CD4-positive, alpha-beta T cell treated with Interleukin-17A for 1 hour (primary cell): ENCODE measurements at places on chromosomes 12 and 14.
A peak's percentile ranks its signal among the peaks of the same experiment; 100 is the strongest.

DNA sequence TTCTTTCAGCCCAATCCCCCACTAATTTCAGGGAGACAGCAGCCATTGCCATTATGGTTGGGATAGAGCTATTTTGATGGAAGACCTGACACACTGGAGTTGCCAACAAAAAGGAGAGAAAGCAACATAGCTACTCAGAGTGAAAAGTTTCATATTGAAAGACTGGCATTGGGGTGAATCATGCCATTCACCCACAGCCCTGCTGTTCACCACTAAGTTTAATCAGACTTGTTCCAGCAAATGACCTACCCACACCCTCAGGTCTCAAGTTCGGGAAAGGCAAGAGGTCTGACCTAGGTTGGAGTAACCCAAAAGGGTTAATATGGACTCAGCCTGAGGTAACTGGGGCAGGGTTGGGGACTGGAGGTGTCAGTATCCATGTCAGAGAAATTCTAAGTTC lies 169.2 kb downstream of the PAWR start:
- DNase-seq: no peak

DNA sequence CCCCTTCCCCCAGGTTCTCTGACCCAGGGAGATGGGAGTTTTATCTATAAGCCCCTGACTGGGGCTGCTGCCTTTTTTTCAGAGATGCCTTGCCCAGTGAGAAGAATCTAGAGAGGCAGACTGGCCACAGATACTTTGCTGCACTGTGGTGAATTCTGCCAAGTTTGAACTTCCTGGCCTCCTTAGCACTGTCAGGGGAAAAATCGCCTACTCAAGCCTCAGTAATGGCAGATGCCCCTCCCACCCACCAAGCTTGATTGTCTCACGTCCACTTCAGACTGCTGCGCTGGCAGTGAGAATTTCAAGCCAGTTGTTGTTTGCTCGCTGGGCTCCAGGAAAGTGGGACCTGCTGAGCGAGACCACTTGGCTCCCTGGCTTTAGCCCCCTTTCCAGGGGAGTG lies 31.7 kb downstream of the KLRK1 start:
- DNase-seq: no peak

DNA sequence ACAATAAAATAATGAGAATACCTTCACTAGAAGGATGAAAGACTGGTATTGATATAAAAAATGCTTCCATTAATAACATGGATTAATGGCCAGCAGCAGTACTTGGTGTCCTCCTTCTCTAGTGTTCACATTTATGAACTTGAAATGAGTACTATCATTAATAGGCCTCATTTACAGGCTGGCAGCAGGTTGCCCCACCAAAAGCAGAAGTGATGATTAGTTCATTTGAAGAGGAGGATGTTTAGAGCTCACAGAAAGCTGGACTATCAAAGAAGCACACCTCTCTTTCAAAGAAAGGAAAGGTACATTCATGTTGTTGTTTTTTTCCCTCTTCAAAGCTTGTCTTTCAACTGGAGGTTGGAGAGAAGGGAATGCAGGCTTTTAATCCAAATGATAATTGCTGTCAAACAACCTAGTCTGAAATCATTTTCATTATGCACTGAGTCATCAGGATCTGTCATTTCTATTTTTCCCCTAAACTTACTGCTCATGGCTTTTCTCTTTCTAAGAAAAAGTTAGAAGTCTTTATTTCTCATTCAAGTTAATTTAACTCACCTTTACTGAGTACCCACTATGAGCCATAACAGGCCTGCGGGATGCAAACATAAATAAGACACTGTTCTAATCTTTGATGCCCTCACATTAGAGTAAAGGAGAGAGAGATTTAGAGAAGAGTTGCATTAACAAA lies 157.9 kb upstream of the GRIP1 start:
- no peak for DNase-seq

DNA sequence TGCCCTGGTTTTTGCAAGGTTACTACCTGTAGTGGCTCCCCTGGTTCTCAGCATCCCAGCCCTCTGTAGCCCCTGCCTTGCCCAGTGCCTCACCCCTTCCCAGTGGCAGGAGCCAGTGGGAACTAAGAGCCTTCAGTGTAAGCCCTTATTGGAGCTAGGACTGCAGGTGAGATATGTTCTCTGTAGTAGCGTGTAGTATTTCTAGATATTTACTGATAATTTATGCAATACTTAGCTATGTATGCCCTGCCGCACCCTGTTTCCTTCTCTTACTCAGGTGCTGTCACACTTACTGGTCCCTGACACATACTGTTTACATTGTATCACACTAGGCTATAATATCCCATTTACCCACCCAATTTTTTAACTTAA lies 3.6 kb downstream of the BMAL2 start:
- no peak for DNase-seq

DNA sequence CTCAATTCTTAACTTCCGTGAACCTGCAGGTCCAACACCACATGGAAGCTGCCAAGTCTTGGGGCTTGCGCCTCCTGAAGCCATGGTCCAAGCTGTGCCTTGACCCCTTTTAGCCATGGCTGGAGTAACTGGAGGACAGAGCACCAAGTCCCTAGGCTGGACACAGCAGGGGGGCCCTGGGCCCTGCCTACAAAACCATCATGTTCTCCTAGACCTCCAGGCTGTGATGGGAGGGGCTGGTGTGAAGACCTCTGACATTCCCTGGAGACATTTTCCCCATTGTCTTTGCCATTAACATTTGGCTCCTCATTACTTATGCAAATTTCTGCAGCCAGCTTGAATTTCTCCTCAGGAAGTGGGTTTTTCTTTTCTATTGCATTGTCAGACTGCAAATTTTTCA lies 570.1 kb downstream of the FSCB start:
- DNase-seq: no peak

- no peak for DNase-seq
Observed at GRCh38 chr12:104747330-104747729, 210.8 kb downstream of the SLC41A2 start.

DNA sequence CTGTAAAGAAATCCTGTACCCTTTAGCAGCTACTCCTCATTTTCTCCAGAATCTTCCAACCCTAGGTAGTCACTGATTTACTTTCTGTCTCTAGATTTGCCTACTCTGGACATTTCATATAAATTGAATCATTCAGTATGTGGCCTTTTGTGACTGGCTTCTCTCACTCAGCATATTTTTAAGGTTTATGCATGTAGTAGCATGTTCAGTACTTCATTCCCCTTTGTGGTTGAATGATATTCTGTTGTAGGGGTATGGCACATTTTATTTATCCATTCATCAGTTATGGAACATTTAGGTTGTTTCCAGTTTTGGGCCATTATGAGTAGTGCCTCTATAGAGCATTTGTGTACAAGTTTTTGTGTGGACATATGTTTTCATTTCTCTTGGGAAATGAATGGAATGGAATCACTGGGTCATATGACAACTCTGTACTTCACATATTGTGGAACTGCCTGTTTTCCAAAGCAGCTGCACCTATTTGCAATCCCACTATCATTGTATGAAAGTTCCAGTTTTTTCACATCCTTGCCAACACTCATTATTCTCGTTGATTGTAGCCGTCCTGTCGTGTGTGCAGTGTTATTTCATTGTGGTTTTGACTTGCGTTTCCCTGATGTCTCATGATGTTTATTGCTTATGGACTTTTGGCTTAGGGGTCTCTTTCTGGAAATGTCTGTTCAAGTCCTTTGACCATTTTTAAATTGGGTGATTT lies 57.2 kb downstream of the ATF7IP start:
- DNase-seq: no peak

- no peak for DNase-seq
Observed at GRCh38 chr12:14279845-14280244, 85.6 kb upstream of the ATF7IP start.

GRCh38 chr14:48725051-48725734 lies 861.0 kb downstream of the RPS29 start:
- no peak for DNase-seq

DNA sequence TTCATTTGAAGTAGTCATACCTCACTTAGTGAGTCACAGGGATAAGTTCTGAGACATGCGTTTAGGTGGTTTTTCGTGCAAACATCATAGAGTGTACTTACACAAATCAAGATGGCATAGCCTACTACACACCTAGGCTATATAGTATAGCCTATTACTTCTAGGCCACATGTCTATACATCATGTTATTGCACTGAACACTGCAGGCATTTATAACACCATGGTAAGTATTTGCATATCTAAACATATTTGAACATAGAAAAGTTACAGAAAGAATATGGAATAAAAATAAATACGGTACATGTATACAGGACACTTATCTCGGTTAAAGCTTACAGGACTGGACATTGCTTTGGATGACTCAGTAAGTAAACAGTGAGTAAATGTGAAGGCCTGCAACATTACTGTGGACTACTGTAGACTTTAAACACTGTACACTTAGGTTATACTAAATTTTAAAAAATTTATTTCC lies 670.6 kb downstream of the SLC16A7 start:
- DNase-seq: no peak

- peak; percentile 59 for DNase-seq
Observed at GRCh38 chr14:101839236-101839635, 77.7 kb downstream of the PPP2R5C start.

DNA sequence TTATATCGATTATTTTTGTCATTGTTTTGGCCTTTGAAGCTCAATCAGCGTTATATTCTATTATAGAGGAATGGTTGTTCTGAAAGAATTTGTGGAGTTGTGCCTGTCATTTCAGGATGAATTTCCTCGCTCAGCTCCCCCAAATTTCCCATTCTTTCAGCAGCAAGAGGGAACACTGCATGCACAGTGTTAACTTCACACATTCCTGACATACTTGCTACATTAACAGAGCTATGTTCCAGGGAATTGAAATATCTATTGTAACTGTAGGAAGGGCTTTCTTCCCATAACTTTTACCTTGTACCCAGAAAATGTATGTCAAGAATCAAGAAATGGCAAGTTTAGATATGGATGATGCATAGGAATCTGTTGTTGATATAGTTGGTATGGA lies 379.0 kb downstream of the LRIG3 start:
- no peak for DNase-seq

DNA sequence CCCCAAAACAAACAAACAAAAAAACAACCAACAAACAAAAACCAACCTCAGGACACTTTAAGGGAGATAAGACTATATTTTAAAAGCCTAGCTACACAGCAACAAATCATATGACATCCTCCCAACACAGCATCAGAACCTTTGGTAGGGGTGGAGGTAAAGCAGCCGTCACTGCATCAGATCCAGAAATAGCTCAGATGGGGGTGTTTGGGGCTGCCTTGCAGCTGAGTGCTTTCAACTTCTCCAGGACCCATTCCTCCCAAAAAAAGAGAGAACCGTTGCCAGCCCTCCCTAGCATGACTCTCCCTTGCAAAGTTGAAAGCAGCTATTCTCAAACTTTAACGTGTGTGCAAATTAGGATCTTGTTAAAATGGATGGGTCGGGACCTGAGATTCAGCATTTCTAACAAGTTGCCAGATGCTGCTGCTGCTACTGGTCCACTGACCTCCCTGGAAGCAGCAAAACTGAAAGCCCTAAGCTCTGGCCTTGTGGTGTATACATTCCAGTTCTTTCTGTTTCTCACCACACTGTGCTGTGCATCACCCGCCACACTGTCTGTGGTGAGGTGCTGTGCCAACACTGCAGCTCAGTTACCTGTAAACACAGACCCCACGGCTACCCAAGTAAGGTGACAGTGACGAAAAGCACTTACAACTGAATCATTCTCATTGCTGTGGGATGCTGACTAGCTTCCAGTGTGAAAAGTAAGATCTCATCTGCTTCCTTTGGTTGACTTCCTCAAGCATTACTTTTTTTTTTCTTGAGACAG lies 54.0 kb downstream of the SLC38A1 start:
- DNase-seq: peak; percentile 93

DNA sequence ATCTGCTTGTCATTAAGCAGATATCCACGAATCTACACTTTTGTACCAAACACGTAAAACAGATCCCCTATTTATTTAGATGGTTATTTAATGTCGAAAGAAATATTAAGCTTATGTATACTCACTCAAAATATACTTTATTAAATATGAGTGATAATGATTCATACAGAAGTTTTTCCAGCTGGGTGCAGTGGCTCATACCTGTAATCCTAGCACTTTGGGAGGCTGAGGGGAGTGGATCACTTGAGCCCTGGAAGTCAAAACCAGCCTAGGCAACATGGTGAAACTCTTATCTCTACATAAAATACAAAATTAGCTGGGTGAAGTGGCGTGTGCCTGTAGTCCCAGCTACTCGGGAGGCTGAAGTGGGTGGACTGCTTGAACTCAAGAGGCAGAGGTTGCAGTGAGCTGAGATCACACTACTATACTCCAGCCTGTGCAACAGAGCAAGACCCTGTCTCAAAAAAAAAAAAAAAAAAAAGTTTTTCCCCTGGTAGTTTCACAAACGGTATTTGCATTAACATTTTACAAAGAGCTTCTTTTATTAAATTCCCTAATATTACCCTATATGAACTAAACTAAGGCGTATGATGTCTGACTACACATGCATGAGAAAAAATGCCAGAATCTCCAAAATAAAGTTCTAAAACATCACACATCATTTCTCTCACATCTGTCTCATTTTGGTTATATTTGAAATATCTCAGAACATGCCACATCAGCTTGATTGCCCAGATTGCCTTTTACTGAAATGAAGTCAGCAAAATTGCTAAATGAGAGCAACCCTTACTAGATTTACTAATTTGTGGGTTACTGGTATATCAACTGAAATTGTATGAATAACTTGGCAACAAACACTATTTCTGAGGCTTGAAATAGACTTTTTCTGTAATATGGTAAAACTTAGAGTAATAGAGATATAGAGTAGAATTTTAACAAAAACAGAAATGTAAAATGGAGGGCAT lies 74.9 kb downstream of the PAWR start:
- no peak for DNase-seq

DNA sequence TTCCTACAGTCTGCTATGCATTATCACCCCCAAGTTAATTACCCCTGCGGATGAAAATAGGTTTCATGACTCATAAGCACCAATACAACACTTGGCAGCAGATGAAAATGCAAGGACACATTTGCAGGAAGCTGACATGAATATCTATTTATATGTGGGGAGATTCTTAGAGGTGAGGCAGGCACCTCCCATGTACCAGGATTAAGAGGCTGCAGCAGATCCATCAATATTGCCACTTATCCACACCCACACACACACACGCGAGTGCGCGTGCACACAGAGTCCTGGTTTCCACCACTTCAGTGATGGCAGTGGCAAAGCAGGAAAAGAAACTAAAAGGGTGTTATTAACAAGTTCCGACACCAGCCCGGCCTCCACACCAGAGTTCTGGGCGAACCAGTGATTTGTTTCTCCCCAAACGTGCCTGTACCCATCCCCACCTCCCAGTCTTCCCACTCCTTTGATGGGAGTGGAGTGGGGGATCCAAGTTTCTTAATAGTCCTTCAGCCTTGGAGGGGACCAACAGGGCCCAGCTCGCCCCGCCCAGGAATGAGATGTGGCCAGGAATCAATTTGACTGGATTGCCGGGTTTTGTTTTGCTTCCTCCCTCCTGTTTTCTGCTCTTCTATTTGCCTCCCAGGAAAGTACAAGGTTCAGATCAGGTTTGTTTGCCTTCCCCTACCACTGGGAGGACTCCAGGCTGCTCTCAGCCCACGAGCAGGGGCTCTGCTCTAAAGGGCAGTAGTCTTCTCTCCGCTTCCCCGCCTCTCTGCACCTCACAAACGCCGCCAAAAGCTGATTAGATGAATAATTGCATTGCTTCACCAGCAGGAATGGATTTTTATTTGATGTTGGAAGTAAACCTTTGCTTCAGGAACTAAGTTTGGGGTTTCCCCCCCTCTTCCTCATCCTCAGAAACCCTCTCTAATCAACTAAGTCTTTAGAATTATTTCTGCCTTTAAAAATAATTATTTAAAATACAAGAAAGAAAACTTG lies 5.2 kb downstream of the IRF2BPL start:
- DNase-seq: peak; percentile 14

- DNase-seq: no peak
Observed at GRCh38 chr14:24996930-24997725, 52.8 kb downstream of the STXBP6 start.
